ENCODE measurements at places on chromosomes 13 and 19.
A peak's percentile ranks its signal among the peaks of the same experiment; 100 is the strongest.

DNA sequence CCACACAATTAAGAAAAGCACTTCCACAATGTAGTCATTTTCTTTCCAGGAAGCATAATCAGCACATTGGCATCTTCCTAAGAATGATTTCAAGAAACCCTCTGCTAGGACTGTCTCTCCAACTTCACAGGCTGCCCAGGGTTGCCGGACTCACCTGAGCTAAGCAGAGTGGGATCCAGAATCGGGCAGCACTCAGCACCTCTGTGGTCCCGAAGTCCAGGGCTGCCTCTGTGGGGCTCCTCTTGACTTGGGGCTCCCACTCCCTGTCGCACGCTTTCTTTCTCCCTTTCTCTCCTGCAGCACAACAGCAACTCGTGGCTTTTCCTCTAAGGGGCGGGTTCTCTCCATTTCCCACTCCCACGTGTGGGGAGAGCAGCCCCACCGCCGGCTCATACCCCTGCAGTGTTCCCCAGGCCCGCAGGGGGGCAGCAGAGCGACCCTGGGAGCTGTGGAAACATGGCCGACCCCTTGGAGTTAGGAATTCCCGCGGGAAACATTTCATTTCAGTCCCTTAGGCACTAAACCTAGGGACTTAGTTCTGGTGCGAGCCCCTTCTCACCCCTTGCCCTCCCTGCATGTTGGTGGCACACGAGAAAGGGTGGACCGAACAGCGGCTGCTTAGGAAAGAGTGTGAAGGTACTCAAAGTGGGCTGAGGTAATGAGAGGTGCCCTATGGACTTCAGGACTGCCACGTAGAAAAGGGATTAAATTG, at the start of gene TMEM272:
TMEM272 (minus strand) TSS at position 316 of the 712 bp plus-strand sequence. CDS start 6,647 bp downstream, outside the sequence.
- peak; percentile 87 for DNase-seq

- DNase-seq = no peak
These were observed 56.8 kb downstream of the KLF12 start for GRCh38 chr13:74077375-74077774.

DNA sequence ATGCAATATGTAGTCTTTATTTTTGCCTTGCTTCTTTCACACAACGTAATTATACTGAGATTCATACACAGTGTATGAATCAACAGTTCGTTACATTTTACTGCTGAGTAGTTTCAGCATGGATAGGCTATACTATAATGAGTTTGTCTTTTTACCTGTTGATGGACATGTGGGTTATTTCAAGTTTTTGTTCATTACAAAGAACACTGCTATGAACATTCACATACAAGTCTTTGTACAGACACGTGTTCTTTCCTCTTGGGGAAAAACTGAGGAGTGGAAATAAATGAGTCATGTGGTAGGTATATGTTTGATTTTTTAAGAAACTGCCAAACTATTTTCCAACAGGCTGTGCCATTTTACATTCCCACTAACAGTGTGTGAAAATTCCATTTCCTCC, 35.1 kb downstream of the ENOX1 start:
- DNase-seq = no peak

GRCh38 chr19:29804493-29804892, 7.3 kb upstream of the CCNE1 start:
- no peak for DNase-seq

DNA sequence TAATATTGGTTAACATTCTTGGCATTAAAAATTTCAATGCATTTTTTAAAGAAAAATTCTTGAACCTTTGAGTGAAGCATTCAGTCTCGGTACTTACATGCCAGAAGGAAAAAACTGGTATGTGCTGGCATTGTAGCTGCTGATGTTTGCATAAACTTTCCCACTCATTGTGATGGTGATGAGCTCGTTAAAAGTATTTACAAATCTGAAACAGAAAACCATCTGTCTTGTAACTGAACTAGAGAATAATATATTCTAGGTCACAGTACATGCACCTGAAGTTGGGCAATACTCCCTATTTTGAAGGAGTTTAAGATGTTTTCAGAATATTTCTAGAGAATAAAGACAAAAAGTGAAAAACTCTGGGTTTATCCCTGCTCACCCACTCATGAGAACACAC, 64.1 kb downstream of the SLC15A1 start:
- DNase-seq = no peak

- DNase-seq = no peak
These were observed 36.6 kb downstream of the MUC16 start for GRCh38 chr19:8973501-8974091.

DNA sequence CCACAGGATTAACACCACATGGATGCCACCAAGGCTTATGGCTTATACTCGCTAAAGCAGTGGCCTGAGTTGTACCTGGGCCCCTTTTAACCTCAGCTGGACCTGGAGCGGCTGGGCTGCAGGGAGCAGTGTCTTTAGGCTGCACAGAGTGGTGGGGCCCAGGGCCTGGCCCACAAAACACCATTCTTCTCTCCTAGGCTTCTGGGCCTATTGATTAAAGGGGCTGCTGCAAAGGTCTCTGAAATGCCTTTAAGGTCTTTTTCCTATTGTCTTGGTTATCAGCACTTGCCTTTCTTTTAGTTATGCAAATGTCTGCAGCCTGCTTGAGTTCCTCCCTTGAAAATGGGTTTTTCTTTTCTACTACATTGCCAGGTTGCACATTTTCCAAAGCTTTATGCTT, 973.9 kb upstream of the PRR20A start:
- DNase-seq = no peak

- DNase-seq = no peak
These were observed 245.6 kb downstream of the DCT start for GRCh38 chr13:94233837-94234236.

DNA sequence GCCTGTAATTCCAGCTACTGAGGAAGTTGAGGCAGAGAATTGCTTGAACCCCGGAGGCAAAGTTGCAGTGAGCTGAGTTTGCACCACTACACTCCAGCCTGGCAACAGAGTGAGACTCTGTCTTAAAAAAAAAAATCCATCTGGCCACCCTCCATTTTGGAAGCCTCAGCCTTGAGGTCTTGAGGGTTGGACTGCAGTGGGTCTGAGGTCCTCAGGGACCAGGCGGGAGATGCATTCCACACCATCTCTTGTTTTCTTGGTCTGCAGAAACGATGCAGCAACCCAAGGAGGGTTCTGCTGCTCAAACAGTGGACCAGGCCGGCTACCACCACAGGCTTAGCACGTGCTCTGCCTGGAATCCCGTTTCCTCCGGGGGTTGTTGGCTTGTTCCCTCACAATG, 299.3 kb downstream of the FGF9 start:
- DNase-seq = no peak

DNA sequence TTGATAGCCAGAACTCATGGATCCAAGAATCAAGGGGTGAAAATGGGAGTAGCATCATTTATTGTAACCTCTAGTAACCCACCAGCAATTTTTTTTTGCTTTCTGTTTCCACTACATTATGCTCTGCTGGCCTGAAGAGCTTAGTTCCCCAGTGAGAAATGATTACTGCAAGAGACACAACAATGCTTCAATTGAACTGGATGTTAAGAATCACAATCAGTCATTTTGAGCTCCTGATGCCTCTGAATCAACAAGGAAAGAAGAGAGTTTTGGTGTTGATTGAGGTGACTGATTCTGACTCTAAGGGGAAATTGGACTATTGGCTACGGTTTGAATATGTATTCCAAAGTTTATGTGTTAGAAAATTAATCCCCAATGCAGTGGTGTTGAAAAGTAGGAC, 1084.4 kb downstream of the SLITRK1 start:
- DNase-seq = no peak

- no peak for DNase-seq
These were observed 29.9 kb downstream of the KCTD15 start for GRCh38 chr19:33826521-33826920.

GRCh38 chr13:111561091-111561781, 240.8 kb downstream of the TEX29 start:
- no peak for DNase-seq

- peak; percentile 14 for DNase-seq
These were observed 27.1 kb downstream of the PIBF1 start for GRCh38 chr13:72808917-72809500.

- no peak for DNase-seq
These were observed 928.6 kb downstream of the UQCRFS1 start for GRCh38 chr19:28284389-28284788.

- no peak for DNase-seq
These were observed 61.2 kb downstream of the CCDC70 start for GRCh38 chr13:51922771-51923480.

DNA sequence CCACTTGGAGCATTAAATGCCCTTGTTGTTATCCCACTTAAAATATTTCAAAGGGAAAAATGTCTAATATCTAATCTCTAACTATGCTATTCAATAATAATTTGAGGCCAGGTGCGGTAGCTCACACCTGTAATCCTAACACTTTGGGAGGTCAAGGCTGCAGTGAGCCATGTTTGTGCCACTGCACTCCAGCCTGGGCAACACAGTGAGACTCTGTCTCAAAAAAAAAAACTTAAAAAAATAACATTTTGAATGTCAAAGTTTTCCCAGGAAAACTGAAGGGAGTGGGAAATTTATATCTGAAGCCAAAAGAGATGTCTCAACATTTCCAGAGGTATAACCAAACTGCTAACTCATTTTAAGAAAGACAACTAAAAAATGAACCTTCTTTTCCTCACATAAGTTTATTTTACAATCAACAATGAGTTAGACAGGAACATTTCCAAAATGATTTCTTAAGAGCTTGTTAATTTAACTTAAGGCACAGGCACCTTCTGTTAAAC, 47.9 kb downstream of the CAB39L start:
- no peak for DNase-seq

- no peak for DNase-seq
These were observed 513 bp upstream of the ZNF317 start for GRCh38 chr19:9139609-9140158.

GRCh38 chr13:72194523-72194922, 327.5 kb upstream of the DACH1 start:
- DNase-seq = no peak

DNA sequence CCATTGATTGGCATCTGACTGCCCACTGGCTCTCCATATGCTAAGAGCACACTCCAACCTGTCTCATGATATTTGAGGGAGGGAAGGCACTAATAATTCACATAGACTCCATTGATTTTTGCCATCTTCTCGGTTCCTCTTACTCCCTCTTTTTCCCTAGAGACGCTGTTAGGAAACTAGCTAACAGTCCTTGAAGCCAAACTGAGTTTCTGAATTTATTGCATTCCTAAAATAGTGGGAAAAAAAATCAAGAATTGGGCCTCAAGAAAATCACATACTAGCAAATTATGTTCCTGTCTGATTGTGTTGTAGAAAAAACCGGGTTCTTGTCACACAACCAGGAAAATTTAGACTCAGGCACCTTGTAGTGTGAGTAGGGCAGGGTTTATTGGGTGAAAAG, 86.4 kb upstream of the SLC7A1 start:
- no peak for DNase-seq

DNA sequence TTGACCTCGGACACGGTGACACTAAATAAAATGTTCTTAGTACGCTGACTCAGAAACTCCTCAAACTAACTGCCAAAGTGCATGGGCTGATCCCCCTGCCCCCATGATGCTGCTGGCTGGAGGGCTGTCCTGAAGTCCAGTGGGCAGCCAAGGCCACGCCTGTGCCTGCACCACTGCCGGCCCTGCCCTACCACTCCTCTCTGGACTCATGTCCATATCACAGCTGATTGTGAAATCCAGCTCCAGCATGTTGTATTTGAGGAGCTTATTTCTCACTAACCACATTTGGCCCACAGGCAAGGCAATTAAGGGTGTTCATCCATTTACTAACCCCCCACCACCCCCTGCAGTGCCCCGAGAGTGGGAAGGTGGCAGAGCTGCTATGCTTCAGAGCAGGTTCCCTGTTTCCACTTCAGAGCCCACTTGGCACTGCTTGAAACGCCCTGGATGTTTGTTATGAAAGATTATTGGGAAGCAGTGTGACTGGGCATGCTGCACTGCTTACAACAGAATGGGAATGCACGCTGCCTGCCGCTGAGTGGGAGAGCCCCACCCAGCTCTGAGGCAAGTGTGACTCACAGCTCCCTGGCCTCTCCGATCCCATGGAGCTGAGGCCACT, 114.0 kb downstream of the UQCRFS1 start:
- no peak for DNase-seq

DNA sequence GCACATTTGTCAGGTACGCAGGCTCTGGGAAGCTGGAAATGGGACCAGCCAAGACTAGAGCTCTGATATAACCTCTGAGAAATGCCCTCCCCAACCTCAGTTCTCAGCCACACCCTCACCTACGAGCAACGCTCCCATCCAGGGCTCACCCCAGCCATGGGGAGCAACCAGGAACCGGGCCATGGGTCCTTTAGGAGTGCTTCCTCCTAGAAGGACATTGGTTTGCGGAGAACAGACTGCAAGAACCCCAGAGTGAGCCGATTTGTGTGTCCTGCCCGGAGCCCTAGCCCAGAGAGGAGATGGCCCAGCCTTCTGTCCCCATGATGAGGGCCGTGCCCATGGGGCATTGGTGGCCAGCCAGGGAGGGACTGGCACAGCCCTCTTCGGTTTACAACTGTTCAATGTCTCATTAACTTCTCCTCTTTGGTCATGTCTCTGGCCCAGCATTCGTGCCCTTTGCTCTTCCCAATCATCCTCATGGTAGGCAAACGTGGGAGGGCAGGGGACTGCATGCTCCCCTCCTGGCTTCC, 32.9 kb upstream of the IGSF23 start:
- no peak for DNase-seq

- DNase-seq = no peak
These were observed 16.4 kb upstream of the ONECUT3 start for GRCh38 chr19:1736927-1737326.

DNA sequence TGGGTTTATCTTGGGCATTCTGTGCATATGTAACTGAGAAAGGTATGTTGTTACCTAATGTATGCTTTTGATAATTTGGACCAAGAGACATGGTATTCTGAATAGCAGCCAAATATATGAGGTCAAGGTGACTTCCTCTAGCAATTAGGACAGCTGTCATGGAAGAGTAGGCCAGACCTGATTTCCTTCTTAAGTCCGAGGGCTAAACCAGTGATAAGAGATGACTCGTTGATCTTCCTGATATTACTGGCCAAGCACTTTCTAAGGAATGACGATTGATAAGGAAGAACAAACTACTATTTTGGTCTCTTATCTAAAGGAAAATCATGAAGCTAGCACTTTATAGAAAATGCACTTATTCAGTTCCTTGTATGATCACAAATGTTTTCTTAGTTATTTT, 42.7 kb downstream of the ARHGAP35 start:
- DNase-seq = no peak

DNA sequence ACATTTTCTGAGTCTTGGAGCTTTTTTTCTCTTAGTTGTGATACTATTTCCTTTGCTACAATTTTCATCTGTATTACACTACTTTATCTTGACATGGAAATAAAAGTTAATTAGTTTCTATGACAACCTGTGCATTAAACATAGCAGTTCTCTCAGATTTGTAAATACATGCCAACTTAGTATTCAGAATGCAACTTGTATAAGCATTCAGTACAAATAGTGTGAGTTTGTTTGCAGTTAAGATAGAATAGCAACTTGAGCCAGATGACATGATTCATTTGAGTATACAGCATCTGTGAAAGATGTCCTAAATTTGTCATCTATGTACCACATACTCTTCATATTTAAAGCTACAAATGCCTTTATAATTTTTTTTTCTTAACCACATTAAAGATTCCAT, 98.1 kb downstream of the DACH1 start:
- no peak for DNase-seq

All from SK-N-SH (cell line).